ENCODE measurements at places on chromosomes 12 and 14. TPM values are rescaled to one million over a fixed set of nuclear protein-coding genes. Genes with fewer than 3 reads are reported as not detected.

Gene FZD10
- total RNA-seq: not detected

Gene COCH
- 1.9 TPM for total RNA-seq

DNA sequence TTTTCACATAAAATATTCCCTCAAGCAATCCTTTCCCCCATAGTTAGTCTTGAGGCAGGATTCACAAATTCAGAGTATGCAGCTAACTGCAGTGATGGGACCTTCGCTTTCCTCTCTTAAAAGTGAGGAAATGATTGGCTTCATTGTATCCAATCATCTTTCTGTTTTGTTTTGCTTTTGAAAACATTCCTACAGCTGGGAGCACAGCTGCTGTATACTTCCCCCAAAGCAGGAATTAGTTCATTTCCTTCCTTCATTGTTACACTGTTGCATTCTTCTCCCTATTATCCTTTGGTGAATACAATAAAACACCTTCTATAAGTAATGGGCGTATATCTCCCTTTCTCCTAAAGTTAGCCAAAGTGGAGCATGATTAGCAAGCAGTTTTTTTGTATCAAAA is 9.4 kb upstream of the GAS2L3 start:
- DNase-seq: no peak

- DNase-seq: no peak
These were observed 34.0 kb downstream of the PLEKHD1 start for GRCh38 chr14:69518289-69519101.

DNA sequence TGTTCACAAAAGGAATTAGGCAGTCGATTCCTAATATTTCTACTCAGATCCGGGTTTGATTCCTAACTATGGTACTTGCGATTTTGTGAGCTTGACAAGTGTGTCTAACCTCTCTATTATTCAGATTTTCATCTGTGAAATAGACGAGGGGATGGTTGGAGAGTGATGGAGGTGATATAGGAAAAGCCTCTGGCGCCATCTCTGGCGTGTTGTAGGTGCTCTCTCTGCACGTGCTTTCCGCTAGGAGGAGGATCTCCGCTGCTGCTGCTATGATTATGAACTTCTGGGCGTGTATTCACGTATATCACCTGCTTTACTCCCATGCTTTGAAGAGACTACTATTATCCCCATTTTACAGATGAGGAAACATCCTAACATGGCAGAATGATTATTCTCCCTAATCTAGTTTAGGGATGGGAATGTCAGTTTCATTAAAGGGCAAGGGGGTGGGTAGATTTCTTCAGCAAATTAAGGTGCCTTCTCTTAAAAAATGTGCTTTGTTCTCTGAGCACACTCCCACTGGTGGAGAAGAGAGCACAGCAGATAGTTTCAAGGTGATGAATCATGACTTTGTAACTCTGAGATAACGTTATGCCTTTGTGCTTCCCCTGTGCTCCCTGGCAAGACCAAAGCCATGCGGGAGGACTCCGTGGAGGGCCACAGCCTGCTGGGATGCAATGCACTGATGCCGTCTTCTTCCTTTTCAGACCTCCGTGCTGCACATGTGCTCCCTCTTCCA is 97.1 kb downstream of the PRIMA1 start:
- no peak for DNase-seq

- DNase-seq: no peak
These were observed 271.2 kb downstream of the PDZRN4 start for GRCh38 chr12:41459111-41459905.

GRCh38 chr12:17992002-17992656 is 97.9 kb downstream of the RERGL start:
- DNase-seq: no peak

DNA sequence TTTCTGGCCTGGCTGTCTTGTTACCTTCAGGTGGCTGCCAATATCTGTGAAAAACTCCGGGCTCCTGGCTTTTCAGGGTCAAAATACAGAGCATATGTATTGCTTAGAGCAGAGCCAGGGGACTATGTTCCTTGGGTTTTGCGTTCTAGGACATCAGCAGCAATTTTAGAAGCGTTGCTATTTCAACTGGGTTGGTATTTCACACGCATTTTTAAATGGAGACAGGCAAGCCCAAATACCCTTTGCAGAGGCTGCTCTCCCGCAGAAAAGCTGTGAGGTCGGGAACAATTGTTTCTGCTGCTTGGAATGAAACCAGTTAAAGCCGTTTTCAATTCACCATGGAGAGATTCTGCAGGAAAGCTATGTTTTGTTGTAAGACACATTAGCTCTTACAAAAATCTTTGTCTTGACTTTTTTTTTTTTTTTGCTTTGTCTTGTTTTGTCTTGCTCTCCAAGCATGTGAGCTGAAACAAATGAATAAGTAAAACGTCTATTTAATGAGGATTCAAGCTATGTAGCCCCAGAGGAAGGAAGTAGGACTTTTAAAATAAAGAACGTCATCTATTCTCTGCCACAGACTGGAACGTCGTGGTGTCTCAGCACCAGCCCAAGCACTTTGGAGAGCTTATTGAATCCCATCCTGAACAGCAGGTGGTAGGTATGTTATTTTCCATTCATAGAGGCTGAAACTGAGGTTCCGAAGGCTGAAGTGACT is 181.0 kb upstream of the TBX3 start:
- no peak for DNase-seq

DNA sequence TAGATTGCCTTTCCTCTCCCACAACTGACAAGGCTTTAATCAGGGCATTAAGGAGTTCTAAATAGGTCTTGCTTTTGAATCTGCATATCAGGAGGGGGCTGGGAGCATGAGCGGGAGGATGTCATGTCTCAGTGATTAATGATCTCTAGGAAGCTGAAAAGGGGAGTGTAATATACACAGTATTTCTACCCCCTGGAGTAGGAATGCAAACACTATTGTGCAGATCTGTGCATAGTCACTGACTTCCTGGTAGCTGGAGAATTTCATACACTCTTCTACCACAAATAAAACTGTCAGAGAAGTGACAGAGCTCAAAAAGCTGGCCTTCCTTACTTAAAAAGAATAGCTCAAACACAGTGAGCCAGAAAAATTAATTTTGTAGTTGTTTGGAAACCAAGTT is 65.8 kb downstream of the RIC8B start:
- DNase-seq: no peak

- no peak for DNase-seq
These were observed 69.1 kb upstream of the GALNT9 start for GRCh38 chr12:132398386-132398991.

Data from activated T-helper 2 cell treated with anti-CD3 and anti-CD28 coated beads, Interferon-gamma antibody, Interleukin-2, Interleukin-4, amounts not matched to agents 10 μg/mL and 5 μg/mL and 100 μg/mL, durations not matched to agents 14 hours and 24 hours and 36 hours (primary cell).